Fibroblast of skin of left biceps (primary cell): ENCODE measurements at places on chromosomes 11 and 22.

- DNase-seq, result no peak
Observed at GRCh38 chr11:76786441-76787014, 3.4 kb downstream of the TSKU start.

DNA sequence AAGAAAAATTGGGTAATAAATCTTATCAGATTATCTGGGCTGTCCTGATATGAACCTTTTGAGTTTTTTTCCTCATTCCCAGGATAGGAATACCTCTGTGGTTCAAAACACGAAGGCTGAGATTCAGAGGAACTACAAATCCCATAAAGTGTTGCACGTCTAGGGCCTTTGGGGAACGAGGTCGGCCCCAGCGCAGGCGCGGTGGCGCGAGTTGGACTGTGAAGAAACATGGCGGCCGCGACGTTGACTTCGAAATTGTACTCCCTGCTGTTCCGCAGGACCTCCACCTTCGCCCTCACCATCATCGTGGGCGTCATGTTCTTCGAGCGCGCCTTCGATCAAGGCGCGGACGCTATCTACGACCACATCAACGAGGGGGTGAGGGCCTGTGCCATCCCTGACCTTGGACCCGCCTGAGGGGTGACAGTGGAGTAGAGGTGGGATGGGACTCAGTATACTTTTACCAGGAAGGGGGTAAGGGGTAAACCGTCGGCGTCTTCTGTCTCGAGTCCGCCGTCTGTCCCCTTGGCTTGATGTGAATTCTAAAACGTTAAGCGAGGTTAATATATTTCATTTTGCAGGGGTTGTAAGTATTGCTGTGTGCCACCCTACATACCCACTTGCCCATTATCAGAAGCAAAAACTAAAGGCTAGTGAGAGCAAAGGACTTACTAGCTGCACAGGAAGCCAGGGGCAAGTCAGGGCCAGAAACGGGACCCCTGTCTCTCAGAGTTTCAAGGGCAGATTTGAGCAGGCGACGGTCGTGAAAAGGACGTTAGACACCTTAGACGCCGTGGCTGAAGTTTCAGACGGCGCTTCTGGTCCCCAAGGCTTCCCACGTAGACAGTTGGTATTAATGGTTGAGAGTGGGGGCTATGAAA lies at the start of gene UQCR10:
Gene UQCR10, plus strand, starts transcription at position 199 of the 881 bp plus-strand sequence. Its CDS starts 30 bp downstream, at position 229.
- DNase-seq, result peak; percentile 71

GRCh38 chr11:44116234-44116830 lies 20.9 kb downstream of the EXT2 start:
- DNase-seq, result no peak

DNA sequence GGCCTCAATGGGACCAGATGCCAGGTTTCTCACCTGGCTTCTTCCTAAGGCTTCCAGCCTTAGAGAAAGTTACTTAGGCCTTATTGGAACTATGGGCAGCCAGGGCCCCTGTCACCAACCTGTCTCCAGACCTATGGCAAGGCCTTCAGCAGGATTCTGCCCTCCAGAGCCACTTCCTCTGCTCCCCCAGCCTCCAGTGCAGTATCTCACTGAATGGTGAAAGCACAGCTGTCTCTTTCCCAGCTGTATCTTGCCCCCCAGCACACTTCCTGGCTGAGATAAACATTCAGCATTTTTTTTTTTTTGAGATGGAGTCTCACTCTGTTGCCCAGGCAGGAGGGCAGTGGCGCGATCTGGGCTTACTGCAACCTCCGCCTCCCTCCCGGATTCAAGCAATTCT lies 1.5 kb downstream of the SLC2A11 start:
- no peak for DNase-seq

GRCh38 chr11:820655-821511 lies 2.2 kb downstream of the PNPLA2 start:
- DNase-seq, result no peak

GRCh38 chr11:1942558-1943260 lies 4.4 kb upstream of the MRPL23 start:
- no peak for DNase-seq

DNA sequence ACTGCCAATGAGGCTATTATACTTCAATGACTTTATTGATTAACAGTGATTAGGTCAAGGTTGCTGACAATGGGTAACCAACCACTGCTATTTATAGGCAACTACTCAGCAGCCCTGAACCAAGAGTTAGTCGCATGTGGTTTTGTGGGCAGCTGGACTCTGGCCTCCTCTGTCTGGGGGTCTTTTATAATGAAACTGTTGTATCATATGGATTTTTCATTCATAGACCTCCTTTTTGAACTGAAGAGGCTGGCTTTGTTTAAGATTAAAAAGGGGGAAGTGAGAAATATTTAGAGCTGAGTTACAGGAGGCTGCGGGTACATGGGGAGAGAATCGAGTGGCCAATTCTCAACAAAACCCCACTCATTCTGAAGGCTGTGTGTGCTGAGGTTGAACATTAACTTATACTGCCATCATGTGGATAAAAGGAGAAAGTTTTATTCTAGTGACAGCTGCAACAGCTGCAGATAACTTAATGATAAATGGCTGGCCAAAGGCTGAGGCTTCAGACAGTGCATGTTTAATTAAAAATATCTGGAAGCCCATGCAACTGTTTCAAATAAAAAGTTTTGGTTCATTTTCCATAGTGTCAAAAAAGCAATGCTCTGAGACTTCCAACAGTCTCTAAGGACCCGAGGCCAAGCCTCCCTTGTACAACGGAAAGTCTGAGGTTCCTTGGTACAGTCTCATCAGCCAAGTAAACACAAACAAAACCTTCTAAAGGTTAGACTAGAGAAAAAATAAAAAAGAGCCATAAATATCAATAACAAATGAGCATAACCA lies 682.6 kb downstream of the KCNA4 start:
- DNase-seq, result peak; percentile 55

- DNase-seq, result no peak
Observed at GRCh38 chr11:120386774-120387371, 50.7 kb downstream of the ARHGEF12 start.

GRCh38 chr11:58788355-58789023 lies 56.0 kb downstream of the GLYATL2 start:
- DNase-seq, result no peak

DNA sequence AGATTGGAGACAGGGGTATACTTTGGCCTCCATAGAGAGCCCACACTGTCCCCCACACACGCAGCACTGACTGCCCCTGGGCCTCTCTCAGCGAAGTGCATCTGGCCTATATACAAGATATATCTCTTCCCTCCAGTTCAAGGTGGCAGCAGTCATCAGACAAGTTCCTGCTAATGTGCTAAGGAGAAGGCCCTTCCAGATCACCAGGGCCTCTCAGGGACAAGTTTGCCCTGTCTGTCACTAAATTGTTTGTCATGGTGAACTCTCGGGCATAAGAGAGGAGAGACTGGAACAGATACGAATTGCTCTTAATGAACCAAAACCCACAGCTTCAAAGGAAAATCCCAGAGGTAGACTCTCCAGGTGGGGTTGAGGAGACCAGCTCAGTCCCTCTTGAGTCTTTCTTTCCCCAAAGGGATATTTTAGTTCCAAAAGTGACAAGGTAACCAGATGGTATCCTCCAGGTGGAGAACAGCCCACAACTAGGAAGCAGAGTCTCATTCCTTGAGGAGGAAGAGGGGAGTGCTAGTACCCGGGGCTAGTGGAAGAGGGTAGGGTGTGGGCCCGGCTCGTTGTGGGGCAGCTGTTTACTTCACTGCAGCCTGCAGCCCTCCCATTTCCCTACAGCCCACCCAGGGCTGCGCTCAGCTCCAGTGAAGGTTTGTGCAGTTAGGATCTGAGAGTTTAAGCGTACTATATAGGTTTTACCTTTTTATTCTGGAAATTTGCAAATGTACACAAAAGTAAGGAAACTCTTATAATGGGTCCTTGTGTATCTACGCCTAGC lies 2.2 kb upstream of the SLC35C1 start:
- no peak for DNase-seq

DNA sequence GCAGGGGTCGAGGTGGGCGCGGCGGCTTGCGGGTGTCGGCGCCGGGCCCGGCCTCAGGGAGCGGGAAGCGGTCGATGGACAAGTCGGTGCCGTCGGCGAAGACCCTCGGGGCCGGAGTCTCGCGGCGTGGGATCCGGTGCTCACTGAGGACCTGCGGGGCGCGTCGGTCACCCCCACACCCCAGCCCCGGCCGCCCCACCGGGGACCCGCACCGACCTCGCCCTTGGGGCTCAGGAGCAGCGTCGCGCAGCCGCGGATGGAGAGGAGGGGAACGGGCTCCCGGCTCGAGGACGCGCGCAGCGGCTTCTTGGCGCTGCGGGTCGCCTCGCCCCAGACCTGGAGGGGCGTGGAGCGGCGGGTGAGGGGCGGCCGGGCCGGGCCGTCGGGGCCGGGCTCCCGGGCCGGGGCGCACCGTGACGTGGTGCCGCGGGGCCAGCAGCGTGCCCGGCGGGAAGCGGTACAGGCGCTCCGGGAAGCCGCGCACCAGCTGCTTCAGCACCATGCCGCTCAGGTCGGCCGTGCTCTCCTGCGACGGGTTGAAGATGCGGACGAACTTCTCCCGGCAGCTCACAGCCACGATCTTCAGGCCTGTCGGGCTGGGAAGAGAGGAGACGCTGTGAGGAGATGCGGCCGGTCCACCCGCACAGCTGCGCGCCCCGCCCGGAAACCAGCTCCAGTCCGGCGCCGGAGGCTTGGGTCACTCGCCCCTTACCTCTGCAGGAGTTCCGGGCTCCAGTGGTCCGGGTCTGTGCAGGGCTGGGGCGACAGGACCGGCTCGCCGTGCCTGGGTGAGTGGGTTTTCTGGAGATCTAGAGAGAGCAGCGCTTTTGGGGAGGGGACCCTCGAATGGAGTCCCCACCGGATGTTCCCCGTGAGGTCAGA lies 4.5 kb downstream of the LMNTD2 start:
- DNase-seq, result no peak

DNA sequence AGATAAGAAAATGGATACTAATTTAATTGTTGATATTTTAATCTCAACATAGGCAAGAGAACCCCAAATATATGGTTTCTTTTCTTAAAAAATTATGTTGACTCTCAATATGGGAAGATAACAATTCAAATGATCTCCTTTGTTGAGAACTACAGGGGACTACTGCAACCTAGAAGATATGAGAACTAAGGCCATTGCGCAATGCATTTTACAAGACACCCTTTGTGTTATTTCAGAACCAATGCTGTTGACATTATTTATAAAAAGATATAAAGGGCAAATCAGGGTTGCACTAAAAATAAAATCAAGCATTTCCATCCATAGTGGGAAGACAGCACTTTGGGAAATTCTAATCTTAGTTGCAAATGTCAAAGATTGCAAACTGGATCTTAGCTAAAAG lies 322.3 kb downstream of the SOX6 start:
- no peak for DNase-seq

DNA sequence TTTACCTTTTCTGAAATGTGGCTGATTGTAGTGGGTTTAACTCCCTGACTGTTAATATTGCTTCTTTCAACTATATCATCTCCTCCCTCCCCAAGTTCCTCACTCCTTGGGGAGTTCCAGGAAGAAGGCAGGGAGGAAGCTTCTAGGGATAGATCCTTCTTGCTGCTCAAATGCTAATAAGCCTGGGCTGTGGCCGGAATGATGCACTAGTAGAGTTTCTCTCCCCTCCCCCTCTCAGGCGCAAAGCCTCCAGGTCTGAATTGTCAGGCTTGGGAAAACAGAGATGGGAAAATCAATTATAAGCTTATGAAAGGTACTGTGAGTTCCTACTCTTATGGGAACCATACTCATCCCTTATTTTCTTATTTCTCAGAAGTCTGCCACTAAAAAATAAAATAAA lies 30.8 kb downstream of the FEZ1 start:
- no peak for DNase-seq

DNA sequence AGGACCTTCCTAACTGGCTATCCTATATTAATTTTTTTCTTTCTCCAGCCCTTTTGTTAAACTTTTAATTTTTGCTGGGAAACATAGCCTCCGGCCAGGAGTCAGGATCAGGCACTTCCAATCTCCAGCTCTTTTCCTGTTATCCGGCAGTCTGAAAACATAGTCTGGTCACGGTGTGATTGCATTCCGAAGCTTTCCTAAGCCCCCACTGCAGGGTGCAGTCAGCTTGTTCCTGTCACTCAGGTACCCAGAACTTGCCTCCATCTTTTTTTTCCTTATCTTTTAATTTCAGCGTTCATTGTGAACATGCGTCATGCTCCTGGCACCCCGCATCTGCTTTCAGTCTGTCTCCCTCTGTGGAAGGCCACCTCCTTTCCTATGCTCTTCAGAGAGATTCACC lies 59.4 kb downstream of the GRK3 start:
- no peak for DNase-seq

DNA sequence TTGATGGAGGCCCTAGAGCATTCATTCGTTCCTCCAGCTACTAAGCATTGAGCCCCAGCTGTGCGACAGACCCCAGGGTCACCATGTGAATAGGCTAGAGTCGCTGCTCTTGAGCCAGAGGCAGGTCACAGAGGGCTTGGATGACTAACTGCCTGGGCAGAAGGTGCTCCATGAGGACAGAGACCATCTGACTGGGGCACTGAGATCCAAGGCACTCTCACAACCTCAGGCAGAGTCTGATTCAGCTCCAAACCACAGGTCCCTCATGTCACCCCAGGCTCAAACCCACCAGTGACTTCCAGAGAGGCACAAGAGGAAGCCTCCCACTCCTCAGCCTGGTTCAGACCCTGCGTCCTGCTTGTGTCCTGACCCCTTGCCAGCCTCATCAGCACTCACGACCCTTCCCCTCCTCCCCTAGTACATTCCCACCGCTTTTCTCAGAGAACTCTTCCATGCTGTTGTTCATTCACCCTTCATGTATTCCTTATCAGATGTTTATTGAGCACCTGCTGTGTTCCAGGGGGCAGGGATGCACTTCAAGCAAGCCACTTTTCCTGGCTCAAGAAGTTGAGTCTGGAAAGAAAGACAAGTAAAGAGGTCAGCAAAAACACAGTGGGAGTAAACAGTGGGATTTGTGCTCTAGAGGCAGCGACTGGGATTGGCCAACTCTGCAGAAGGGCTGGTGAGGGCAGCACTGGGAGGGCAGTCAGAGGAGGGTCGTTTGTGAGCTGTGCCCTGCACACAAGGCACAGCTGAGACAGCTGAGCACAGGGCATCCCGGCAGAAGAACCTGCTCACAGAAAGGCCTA lies 9.3 kb downstream of the OAF start:
- DNase-seq, result no peak
